ENCODE measurements at places on chromosomes 3 and 15.

GRCh38 chr15:93121107-93121506 is 32.1 kb upstream of the RGMA start:
- DNase-seq: no peak

GRCh38 chr15:57054204-57054750 is 135.8 kb downstream of the TCF12 start:
- no peak for DNase-seq

GRCh38 chr3:167700926-167701325 is 33.8 kb downstream of the PDCD10 start:
- DNase-seq: no peak

DNA sequence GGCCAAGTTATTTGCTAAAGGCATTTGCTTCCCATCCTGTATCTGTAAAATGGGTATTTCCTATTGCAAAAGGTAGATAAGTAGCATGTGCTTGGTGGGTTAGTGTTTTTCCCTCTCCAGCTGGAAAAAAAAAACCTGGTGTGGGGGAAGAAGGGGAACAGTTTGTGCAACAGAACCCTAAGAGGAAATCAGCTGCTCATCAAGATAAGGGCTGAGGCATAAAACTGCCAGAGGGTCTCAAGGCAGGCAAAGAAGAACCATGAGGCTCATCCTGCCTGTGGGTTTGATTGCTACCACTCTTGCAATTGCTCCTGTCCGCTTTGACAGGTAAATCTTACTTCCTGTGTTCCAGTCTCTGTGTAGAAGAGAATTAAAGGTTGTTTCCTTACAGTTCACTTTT is at the start of gene CPA3:
TSS of gene CPA3 (plus strand) at position 248 of the 400 bp plus-strand sequence. CDS start at position 260, 12 bp downstream.
- no peak for DNase-seq
